ENCODE measurements at places on chromosomes 3 and 15.

GRCh38 chr15:78389322-78389721, 48.7 kb upstream of the IREB2 start:
- no peak for DNase-seq

- no peak for DNase-seq
Measured at GRCh38 chr3:170695486-170696064, 109.7 kb upstream of the SLC7A14 start.

DNA sequence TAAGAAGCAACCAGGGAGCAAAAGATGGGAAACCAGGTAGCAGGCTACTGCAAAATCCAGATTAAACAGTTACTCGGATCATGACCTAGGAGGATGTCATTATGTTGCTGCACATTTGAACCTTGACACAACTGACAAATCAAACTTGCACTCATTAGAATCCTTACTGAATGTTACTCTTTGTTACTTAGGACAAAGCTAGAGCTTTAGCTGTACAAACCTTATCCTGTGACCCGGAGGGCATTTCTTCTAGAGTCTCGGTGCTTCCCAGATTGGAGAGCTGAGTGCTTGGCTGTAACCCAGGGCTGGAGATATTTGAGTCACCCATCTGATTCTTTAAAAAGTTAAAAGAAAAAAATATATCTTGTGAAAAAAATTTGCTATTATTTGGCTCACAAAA, 43.4 kb downstream of the DCP1A start:
- no peak for DNase-seq

DNA sequence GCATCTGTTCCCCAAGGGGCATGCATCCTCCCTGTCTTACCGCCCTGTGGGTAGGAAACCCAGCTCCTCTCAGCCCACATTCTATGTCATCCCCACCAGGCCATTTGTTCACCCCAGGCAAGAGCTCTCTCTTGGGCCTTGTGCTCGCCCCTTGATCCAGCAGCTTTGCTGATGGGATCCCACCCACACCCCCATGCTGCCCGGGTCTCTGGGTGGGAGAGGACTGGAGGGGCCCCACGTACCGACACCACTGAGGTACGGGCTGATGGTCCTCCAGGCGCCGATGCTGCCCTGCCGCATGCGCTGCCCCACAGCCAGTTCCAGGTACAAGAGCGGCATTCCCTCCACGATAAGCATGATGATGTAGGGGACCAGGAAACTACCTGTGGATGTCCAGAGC, 14.5 kb downstream of the SLC6A20 start:
- no peak for DNase-seq

- DNase-seq = no peak
Measured at GRCh38 chr3:194022816-194023215, 113.1 kb upstream of the HES1 start.

DNA sequence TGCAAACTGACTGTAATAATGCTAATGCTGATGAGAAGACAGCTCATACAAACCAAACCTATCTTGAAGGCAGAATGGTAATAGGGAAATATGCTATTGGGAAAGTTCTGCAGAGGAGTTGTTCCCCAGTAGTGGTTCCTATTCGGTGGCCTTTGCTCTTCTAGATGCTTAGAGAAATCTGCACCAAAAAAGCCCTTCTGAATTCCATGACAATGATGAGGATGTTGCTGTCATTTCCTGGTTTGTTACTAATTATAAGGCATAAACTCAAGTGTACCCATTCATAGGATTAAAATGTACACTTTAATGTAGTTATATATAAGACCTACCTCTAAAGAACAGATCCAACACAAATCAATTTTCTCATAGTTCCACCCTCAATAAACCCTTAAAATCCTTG, 30.1 kb downstream of the TOMM70 start:
- no peak for DNase-seq

DNA sequence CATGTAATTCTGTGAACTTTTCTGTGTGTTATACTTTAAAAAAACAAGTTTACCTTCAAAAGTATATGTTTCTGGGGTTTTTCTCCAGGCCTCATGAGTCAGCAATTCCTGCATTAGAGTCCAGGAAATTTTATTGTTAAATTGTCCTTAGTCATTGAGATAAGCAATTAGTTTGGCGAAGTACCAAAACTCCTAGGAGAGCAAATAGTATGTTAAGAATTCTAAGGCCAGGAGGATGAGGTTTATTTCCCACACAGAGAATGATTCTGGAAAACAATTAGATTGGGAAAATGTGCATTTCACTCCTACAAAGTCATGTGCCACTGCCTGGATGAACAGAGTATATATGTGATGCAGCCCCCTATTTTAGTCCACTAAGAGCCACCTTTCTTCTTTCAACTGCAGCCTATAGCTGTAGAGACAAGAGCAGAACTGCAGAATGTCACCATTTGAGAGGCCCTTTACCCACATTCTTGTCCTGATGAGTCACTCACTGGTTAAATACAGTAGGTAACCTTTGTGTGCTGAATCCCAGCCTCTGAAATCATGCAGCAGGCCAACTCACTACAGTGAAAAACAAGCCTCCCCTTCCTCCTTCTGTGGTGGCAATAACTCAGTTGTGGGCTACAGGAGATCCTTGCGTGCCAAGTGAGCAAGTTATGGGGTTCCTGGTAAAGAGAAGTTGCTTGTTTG, 452.8 kb upstream of the THBS1 start:
- no peak for DNase-seq

DNA sequence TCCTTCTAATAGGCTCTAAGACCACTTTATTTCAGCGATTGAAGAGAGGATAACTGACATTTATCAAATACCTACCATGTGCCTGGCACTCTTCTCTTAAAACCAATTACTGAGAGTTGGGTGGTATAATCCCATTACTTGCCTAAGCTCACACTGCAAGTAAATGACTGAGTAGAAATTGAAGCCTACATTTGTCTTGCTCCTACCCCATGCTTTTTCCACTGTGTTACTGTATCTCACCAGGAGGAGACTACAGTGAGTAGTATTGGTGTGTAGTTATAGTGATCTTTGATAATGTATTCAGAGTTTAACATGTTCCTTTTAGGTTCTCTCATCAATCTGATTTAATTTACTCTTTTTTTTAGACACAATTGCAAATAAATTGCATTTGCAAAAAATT, 20.7 kb downstream of the EIF2A start:
- DNase-seq = no peak

DNA sequence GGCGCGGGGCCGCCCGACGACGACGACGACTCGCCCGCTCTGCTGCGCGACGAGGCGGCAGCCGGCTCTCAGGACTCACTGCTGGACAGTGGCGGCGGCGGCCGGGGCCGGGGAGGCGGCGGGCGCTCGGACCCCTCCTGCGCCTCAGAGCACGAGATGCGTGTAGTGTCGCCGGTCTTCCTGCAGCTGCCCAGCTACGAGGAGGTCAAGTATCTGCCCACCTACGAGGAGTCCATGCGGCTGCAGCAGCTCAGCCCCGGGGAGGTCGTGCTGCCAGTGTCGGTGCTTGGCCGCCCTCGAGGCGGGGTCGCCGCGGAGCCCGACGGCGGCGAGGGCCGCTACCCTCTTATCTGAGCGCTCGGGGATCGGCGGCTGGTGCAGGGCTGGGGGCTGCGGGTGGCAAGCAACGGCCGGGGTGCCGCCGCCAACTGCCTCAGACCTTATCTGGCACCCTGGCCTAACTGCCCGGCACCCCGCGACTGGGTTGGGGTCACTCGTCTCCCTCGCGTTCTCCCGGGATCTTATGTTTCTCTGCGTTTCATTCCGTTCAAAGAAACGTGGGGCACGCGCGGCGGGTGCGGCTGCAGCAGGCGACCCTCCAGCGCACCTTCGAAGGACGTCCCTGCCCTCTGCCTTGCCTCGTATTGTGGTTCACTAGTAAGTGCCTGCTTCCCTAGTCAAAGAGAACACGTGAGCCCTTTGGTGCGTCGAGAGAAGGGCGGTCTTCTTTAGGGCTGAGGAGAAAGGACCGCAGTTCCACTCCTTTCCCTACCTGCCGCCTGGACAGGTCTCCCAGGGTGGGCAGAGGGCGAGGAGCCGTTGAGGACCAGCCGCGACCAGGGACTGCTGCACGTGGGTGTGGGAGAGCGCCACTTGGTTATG, 1.0 kb downstream of the C3orf80 start:
- no peak for DNase-seq

DNA sequence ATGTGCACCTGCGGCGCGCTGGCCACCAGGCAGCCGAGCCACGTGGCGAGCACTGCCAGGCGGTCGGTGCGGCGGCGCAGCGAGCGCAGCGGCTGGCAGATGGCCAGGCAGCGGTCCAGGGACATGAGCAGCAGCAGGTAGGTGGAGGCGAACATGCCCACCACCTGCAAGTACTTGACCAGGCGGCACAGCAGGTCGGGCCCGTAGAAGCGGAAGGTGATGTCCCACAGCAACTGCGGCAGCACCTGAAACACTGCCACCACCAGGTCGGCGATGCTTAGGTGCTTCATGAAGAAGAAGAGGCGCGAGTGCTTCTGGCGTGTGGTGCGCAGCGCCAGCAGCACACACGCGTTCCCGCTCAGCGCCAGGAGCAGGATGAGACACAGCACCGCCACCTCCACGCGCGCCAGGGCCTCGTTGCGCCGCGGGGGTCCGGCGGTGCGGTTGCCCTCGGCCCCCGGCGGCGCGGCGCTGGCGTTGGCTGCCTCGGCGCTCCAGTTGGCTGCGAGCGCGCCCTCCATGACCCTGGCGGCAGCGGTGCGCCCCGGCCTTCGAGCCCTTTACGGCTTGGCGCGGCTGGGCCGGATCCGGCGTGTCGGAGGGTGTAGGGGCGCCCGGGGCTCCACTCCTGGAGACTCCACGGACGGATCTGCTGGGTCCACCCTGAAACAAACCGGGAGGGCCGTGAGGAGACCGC, 1.6 kb downstream of the OXTR start:
- DNase-seq = no peak

GRCh38 chr3:45465192-45465591, 76.8 kb downstream of the LARS2 start:
- DNase-seq = no peak

- no peak for DNase-seq
Measured at GRCh38 chr3:53091011-53091410, 39.2 kb downstream of the RFT1 start.

DNA sequence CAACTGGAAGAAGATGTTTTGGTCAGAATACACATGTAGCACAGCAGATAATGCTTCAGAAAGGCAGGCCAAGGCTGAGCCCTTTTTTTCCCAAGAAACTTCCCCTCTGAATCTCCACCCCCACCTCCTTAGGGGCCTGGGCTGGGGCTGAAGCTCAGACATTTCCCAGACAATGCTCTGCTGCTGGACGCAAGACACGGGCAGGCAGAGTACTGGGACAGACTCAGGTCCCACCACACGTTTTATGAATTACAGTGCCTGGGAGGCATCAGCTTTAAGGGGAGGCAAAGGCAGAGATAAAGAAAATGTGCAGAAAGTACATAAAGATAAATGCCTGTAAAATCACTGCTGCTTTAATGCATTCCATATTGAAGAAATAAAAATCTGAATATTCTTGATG, 479.4 kb downstream of the ERC2 start:
- no peak for DNase-seq

DNA sequence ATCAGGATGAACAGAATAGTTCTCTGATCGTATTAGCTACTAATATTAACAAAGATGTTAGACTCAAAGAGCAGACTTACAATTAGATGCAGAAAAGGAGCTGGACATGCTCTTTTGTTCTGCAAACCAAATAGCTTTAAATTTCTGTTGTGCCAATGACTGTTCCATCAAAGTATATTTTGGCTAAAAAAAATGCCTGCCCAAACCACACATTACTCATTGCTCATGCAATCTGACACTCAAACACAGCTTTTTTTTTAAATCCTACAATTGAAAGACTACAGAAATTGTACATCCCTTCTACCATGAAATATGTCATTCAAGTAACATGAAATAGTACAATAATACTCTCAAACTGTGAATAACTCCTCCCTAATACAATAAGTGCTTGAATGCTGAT, 48.6 kb downstream of the SHOX2 start:
- no peak for DNase-seq

DNA sequence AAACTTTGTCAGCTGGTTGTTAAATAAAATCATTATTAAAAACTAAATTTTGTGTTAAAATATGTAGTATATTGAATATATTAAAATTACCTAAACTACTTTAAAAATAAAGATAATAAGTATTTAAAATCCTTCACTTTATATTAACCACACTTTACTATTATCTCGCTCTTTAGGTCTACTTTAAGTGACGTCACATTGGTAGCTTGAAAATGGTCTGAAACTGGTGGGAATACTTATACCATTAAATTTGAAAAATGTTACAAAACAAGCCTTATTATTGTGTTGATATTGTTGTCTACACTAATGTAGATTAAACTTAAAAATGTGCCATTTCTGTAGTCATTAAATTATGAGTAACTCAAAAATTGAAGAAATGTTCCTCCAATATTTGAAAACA, 77.6 kb downstream of the ZIC4 start:
- DNase-seq = no peak

GRCh38 chr15:83061680-83062079, 5.4 kb downstream of the BTBD1 start:
- DNase-seq = no peak

DNA sequence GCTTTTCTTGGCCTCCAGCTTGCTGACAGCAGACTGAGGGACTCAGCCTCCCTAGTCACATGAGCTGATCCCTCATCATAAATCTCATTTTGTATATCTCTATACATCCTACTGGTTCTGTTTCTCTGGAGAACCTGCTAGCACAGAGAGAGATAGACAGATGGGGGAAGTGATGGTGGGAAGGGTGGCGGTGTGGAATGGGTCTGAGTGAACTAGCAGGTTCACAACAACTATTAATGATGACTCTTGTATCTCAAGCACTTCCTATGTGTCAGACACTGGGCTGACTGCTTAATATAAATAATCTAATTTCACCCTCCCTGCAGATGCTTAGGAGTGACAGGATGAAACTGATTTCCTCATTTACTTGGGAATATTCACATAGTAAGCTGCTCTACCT, 106.9 kb upstream of the TLE3 start:
- no peak for DNase-seq

- DNase-seq = no peak
Measured at GRCh38 chr3:75218577-75218976, 445.6 kb upstream of the FRG2C start.

GRCh38 chr3:195163719-195164572, 107.0 kb downstream of the XXYLT1 start:
- DNase-seq = no peak

- DNase-seq = no peak
Measured at GRCh38 chr15:57651445-57651844, 55.1 kb upstream of the POLR2M start.

GRCh38 chr15:77838595-77838994, 205.9 kb upstream of the LINGO1 start:
- no peak for DNase-seq

DNA sequence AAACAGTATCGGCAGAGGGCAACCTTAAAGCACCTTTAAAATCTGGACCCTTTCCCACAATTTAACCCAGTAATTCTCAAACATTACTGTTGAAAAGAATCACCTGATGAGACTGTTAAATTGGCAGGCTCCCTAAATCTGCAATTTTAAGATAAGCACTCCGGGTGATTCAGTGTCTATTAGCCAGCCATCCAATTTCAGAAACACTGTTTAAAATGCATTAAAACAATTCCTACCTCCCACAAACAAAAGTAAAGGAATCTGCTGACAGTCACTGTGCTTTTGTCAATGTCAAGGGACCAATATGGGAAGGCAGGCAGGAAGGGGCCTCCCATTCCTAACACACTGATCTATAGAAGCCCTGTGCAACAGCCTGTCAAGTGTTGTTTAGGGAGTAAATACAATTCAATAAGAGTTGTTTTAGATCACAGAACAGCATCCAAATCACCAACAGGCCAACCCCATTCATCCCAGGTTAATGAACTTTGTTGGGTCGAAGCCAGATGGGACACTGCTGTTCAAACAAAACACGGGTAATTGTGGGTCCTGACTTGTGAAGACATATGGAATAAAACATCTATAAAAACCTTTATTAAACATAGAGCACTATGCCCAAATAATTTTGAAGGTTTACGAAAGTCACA, 21.4 kb downstream of the SIAH2 start:
- no peak for DNase-seq

GRCh38 chr3:16050641-16051467, 123.6 kb upstream of the GALNT15 start:
- DNase-seq = no peak
